IMR-90 (cell line): ENCODE measurements at places on chromosomes 16 and 17.
A peak's percentile ranks its signal among the peaks of the same experiment; 100 is the strongest.

- no peak for DNase-seq
Observed at GRCh38 chr17:80287806-80288567, 27.3 kb downstream of the RNF213 start.

GRCh38 chr16:12685806-12686205 lies 117.9 kb downstream of the CPPED1 start:
- no peak for DNase-seq

DNA sequence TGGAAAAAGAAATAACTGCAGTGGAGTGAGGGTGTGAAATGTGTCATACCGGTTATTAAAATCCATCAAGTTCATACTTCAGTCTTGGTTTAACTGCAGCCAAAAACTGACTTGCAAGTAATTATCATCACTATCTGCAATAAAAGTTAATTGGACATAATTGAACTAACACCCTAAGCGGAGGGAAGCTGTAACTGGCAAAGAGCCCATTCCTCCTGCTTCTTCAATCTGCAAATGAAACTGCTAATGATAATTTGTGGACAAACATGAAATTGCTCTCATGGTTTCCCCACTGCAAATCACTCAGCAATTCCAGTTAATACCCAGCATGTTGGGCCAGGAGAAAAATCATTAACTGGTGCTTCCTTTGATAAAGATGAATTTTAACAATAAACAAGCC lies 46.5 kb downstream of the FAM222B start:
- DNase-seq: no peak

DNA sequence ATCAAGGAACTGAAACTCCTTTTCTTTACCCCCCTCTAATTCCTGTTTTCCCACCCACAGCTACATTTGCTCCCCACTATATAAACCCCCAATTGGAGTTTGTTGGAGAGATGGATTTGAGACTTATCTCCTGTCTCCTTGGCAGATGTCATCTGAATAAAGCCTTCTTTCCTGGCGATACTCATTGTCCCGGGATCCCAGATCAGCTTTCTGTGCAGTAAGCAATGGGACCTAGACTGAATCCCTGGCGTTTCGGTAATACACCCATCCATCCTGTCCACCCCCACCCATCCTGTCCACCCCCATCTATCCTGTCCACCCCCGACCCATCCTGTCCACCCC lies 22.2 kb downstream of the QPRT start:
- no peak for DNase-seq

GRCh38 chr17:34721326-34721725 lies 141.9 kb downstream of the TMEM132E start:
- no peak for DNase-seq

DNA sequence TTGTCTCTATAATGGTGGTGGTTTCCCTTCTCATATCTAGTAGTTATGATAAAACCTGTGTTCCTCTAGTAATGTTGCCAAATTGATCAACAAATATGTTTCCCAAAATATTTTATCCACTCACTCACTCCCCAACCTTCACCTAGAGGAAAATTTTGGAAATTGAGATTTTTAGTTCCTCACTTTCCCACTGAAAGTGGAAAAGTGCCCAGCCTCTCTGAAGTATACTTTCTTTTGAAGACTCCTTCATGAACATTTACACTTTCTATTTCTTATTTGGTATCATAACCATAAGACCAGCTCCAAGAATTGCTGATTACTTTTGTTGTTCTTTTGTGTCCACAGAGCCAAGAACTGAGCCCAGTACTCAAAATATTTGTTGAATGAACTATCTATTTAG lies 5.1 kb upstream of the CENPV start:
- DNase-seq: no peak

GRCh38 chr16:28163699-28164098 lies 48.1 kb downstream of the XPO6 start:
- DNase-seq: no peak

DNA sequence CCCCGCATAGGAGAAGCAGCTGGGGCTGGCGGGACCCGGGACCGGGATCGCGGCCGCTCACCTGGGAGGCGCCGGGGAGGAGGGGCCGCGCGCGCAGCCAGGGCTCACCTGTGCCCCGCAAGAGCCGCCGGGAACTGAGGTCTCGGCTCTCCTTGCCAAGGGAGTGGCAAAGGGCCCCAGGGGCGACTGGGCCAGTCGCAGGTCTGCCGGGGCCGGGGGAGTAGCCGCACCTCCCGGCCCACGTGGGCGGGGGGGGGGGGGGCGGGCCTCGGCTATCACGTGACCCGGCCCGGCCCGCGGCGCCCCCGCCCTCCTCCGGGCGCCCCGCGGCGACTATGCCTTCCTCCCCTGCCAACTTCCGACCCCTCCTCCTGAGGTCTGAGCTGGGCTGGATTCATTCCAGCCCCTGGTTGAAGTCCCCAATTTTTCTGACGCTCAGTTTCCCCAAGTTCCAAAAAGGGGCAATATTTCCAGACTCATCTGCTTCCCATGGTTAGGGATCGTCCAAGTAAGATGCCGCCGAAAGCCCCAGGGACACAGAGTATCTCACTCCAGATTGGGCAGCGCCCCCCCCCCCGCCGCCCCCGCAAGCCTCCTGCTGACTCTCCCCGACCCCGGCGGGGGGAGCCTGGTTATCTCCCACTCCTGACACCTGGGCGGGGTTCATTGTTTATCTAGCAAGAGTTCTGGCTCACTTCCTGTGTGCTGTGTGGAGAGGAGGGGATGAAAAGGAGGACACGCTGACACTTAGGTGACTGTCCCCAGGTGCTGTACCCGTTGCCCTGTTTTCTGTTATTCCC lies at the start of gene TMC6:
TMC6 (minus strand) TSS at position 205 of the 800 bp plus-strand sequence. CDS start 1,923 bp downstream, outside the sequence.
- no peak for DNase-seq

GRCh38 chr17:81565231-81565630 lies 13.1 kb upstream of the FAAP100 start:
- DNase-seq: no peak

- DNase-seq: peak; percentile 79
Observed at GRCh38 chr17:18278867-18279266, 18.4 kb downstream of the MIEF2 start.

DNA sequence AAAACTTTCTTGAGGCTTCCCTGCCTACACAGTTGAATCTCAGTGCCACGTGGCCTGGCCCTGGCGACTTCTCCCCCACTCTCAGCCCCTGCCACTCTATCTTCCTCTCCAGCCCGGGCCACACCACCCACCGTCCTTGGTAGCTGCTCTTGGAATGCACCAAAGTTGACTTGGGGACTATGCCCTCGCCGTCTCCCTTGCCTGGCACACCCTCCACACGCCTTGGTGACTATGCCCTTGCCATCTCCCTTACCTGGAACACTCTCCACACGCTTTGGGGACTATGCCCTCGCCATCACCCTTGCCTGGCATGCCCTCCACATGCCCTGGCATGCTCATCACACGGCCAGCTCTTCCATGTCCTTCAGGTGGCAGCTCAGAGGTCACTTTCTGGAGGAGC lies 15.5 kb upstream of the TVP23A start:
- DNase-seq: no peak

DNA sequence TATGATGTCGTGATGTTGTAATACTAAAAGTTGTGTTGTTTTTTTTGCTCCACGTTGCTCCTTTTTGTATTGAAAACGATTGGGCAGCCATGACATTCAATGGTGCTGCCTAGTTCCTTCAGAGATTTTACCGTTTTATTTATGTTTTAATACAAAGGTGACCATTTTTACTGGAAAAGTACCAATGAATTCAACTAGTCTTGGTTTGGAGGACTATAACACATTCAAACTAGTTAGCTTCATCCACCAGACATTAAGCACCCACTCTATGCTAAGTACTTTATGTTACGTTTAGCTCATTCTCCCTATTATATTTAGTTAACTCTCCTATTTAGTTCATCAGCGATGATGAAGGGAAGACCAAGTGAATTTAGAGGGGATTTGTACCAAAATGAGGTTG lies 116.6 kb upstream of the TBX2 start:
- DNase-seq: no peak

- DNase-seq: no peak
Observed at GRCh38 chr17:73998653-73999645, 204.5 kb upstream of the RPL38 start.

- peak; percentile 76 for DNase-seq
Observed at GRCh38 chr17:62017496-62017895, 47.6 kb downstream of the MED13 start.

GRCh38 chr16:27389272-27389961 lies 12.6 kb upstream of the IL21R start:
- peak; percentile 30 for DNase-seq

GRCh38 chr16:10312784-10313724 lies 72.8 kb upstream of the ATF7IP2 start:
- DNase-seq: no peak

DNA sequence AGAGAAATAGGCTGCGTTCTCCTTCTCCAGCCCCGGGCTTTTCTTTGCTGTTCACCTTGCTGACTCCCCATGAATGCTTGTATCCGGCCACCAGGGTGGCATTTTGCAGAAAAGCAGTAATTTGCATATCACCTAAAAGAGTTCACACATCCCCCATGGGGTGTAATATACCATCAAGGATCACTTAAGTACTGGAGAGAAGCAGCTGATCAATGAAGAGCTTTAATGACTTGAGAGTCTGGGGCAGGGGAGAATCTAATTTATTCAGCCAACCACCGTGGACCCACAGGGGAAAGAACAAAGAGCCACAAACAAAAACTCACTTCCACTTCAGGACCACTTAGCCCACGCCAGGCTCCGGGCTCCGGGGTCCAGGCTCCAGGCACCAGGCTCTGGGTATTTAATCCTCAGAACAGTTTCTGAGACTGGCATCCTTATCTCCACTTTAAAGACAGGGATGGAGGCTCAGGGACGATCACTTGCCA lies 33.9 kb upstream of the SEC14L1 start:
- no peak for DNase-seq

GRCh38 chr17:29562615-29563014 lies 4.2 kb downstream of the ABHD15 start:
- no peak for DNase-seq

DNA sequence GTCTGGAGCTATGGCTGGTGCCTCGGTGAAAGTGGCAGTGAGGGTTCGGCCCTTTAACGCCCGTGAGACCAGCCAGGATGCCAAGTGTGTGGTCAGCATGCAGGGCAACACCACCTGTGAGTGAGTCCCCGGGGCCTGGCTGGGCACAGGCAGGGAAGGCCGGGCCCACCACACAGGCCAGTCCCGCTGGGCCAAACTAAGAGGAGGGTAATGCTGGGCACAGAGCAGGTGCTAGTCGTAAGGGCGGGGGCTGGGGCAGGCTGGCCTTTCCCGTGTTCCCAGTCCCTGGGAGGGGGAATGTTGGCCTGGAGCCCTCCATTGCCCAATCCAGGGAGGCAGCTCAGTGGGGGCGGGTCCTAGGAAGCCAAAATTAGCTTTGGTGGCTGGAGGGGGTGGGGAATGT lies 2.5 kb downstream of the KIF1C start:
- DNase-seq: no peak

- no peak for DNase-seq
Observed at GRCh38 chr16:23282568-23282967, 19.5 kb upstream of the SCNN1B start.

GRCh38 chr17:63042256-63042812 lies 76.3 kb downstream of the TANC2 start:
- DNase-seq: no peak

GRCh38 chr17:266701-267667 lies 85.5 kb upstream of the DOC2B start:
- DNase-seq: no peak

- no peak for DNase-seq
Observed at GRCh38 chr17:15981208-15981607, 18.3 kb downstream of the ZSWIM7 start.

DNA sequence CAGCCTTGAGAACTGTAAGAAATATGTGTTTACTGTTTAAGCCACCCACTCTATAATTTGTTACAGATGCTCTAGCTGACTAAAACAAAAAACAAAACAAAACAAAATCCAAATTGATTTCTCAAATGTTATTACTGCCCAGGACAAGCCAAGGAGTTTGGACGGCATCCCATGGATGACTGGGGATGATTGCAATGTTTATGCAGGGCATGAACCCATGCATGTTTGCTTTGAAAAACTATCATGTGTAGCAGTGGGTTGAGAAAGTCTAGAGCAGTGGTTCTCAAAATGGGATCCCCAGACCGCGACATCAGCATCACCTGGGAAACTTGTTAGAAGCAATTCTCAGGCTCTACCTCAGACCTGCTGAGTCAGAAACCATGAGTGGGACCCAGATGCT lies 223.2 kb upstream of the PSMD7 start:
- DNase-seq: peak; percentile 8

GRCh38 chr16:80974649-80975376 lies 31.9 kb downstream of the CMC2 start:
- no peak for DNase-seq

GRCh38 chr17:72592242-72592966 lies 471.6 kb downstream of the SOX9 start:
- peak; percentile 84 for DNase-seq

DNA sequence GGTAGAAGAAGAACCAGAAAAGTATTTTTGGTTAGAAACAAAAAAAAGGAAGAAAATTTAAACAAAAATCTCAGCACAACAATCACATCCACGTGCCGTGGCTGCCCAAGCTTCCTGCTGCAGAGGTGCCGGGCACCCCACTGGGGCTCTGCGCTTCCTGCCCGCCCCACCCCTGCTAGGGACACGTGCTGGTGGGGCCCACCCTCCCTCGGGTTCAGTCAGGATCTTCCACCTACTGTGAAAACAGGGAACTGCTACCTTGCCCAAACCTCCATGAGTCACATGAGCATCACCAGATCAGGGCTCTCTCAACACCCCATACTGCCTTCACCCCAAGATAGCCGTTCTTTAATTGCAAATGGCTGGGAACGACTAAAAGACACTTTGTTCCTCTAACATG lies 24.4 kb upstream of the CYTH1 start:
- DNase-seq: no peak

GRCh38 chr16:4159726-4160125 lies 43.5 kb upstream of the ADCY9 start:
- no peak for DNase-seq

GRCh38 chr16:65057184-65057583 lies 64.7 kb downstream of the CDH11 start:
- no peak for DNase-seq

GRCh38 chr17:48514477-48514876 lies 16.3 kb downstream of the HOXB1 start:
- no peak for DNase-seq

GRCh38 chr17:66517336-66518009 lies 215.1 kb downstream of the PRKCA start:
- no peak for DNase-seq
